ENCODE measurements at places on chromosomes 13 and 19. TPM values are rescaled to one million over a fixed set of nuclear protein-coding genes. Genes with fewer than 3 reads are reported as not detected.

DNA sequence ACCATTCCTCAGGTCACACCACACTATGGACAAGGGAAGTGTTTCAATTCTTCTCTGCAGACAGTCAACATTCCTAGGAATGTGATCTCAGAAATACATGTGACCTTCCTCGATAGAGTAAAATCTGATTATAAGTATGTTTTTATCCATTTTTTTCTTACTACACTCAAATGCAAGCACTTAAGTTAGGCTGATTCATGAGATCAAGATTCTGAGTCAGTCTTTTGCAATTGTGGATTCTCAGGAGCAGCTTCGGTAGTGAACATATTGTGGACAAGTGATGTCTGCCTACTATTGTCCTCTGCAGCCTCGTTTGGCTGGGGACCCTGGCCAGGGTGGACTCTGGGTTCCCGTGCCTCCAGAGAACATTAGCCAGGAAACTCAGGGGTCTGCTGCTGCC is 3.2 kb downstream of the SERPINE3 start:
- DNase-seq, result peak; percentile 73

CD70 gene
- not detected for total RNA-seq

DNA sequence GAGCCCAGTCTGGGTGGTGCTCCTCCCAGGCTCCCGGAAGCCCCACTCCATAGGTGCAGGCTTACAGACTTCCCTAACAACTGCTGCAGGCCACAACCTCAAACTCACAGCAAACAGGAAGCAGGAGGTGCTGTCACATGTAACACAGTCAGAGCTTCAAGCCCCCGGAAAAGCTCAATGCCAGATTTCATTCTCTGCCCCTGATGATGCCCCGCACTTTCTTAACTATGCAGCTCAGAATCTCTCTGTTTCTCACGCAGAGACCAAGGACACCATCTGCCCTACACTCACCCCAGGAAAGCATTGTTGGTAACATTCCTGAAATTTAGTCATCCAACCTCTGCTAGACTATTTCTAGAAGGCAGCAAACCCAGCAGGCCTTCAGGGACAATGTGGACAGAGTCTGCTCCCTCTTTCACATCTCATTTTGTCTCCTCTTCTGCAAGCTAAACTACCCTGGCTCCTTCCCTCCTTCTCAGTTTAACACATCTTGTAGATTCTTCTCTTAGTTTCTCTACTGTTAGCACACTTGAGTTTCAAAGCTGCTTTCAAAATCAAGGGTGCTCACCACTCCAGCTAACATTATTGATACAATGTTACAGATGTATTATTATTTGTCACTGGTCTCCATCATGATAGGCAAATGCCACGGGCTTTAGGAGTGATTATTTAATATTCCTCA is 162.5 kb downstream of the KCTD12 start:
- DNase-seq, result peak; percentile 86

NOTCH3 gene
- total RNA-seq, result 14.9 TPM

DNA sequence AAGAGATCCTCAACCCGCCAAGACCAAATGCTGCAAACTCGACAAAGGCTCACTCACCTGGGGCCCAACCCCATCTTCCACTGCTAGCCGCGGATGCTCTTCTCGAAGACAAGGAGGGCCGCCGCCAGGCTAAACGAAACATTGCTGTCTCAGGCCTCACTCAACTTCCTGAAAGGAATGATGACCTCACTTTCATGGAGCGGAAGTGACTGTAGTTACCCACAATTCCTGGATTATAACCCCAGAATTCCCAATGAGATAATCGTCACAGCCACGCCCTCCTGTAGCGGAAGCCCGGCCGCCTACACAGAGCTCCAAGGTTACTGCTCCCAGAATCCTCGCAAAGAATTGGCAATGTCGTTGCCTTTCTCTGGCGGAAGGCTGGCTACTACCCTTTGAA is 10.5 kb upstream of the ZNF112 start:
- no peak for DNase-seq

DNA sequence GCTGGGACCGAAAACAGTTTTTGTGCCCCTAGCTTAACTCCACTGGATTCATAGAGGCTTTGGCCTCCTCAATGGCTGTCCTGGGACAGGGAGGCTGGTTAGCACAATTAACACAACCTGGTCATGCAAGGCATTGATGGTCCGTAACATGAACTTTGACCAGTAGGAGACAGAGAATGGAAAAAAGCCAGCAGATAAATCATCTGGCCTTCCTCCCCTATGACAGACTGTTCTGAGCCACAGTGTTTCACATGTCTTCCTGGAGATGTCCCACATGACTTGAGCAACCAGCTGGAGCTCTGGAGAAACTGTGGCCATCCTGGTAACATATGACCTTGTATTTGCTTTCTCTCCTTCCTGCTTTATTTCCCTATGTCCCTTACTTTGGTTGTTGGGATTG is 244.2 kb downstream of the UQCRFS1 start:
- DNase-seq, result no peak

DNA sequence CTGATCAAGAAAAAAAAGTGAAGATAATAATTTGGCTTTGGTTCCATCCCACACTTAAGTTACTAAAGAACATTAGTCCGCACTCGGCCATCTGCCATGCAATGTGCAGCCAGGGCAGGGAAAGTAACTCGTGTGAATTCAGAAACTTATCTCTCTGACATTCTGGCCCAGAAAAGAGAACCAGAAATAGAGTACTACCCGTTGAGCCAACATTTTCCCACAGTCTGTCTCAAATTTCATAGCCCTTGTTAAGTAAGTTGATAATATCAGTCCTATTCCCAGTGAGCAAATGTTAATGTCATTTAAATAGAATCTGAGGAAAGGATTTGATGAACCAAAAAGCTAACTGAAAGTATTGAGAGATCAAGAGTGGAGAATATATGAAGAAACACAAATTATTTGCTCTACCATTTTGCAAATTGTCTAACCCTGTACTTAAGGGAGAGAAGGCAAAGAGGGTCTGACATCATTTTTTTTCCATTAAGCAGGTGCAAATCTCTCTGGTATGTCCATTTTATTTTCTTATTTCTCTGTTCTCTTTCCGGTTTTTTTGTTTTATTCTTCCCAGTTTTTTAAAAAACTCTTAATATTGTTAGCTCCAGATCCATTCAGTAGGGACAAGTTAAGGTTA is 156.3 kb downstream of the NDFIP2 start:
- no peak for DNase-seq

DNA sequence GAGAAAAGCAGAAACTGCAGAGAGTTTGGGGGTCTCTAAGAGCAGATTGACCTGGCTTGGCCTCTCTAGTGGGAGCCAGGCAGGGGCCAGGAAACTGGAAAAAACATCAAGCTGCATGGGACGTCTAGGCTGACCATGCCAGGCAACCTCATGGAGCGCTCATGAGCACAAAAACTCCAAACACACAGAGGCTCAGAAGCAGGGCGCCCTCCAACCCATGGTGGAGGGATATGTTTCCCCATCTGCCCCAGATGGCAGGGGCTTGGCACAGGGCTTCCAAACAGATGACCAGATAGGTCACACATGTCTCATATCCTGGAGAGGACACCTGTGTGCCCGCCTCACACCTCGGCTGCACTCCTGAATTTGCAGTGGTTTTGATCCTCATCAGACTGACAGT is 879.0 kb downstream of the UQCRFS1 start:
- no peak for DNase-seq

DNA sequence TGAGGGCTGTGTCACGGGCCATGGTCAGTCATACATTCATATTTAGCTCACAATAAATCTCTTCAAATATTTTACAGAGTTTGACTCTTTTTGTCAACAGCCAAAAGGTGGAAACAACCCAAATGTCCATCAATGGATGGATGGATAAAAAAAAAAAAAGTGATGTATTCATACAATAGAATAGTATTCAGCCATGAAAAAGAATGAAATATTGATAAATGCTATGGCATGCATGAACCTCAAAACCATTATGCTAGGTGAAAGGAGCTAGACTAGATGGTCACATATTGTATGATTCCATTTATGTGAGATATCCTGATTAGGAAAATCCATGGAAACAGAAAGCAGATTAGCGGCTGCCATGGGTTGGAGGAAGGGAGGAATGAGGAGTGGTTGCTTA is 16.2 kb downstream of the ADGRE2 start:
- DNase-seq, result no peak

- no peak for DNase-seq
Observed at GRCh38 chr19:44820648-44821609, 12.0 kb downstream of the BCAM start.

NAT14 gene
- total RNA-seq, result 61.3 TPM

Measured in HFFc6 (cell line).